ENCODE measurements at places on chromosomes 16 and 17.

DNA sequence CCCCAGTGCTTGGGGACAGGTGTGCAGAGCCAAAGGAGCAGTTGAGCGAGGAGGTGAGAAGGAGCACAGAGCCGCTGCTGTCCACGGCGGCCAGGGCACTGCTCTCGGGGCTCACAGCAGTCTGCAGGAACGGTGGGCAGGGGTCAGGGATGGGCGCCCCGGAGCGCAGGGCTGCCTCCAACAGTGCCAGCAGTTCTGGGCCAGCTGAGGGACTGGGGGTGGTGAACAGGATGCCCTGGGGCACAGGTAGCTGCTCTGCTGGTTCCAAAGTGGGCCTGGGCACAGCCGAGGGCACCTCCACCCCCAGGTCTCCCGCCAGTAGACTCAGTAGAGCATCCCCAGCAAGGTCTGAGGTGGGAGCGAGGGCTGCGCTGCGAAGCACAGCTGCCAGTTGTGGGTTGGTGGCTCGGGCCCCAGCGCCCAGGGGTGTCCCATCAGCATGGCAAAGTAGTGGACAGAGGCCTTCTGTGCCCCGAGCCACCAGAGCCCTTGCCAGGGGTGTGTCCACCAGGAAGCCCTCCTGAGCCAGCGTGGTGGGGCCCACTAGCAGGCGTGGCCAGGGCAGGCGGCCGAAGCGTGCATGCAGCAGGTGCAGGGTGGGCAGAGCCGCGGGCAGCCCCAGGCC, 1.9 kb downstream of the GGT6 start:
- DNase-seq, result peak; percentile 57

- no peak for DNase-seq
Measured at GRCh38 chr16:29192329-29193247, 207.7 kb downstream of the LAT start.

GRCh38 chr17:41975099-41976083, 8.8 kb downstream of the CNP start:
- DNase-seq, result peak; percentile 78

DNA sequence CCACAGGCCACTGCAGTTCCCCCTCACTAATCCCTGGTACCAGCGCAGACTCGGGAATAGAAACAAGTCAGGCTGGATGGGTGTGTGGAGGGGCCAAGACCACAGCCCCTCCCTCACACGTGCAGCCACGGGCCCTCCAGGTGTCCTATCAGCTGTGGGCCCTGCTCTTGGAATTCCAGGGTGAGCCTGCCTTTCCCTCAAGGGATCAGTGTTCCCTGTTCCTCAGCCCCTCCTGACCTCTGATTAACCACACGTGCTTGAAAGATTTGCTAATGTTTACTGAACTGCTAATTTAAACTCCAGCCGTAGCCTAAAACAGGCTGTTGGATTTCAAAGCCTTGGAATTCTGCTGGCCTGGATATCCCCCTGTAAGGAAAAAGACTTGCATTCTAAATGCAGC, 146.4 kb downstream of the SOCS1 start:
- DNase-seq, result no peak

DNA sequence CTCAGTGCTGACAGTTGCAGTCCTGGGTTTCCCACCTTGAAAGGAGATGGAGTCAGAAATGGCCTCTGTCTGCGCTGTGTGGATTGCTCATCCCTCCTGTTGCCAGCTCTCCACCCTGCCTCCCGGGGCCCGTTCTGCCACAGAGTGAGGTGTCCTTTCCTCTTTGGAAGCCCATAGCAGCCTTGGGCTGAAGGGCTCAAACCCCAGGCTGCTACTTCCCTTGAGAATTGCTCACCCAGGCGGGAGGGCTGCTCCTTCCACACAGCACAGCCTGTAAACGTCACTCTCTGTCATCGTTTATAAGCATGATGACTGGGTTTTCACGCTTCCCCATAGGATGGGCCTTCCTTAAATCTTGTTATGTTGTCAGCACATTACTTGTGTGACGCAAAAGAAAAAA, 62.7 kb downstream of the FOXK2 start:
- no peak for DNase-seq

DNA sequence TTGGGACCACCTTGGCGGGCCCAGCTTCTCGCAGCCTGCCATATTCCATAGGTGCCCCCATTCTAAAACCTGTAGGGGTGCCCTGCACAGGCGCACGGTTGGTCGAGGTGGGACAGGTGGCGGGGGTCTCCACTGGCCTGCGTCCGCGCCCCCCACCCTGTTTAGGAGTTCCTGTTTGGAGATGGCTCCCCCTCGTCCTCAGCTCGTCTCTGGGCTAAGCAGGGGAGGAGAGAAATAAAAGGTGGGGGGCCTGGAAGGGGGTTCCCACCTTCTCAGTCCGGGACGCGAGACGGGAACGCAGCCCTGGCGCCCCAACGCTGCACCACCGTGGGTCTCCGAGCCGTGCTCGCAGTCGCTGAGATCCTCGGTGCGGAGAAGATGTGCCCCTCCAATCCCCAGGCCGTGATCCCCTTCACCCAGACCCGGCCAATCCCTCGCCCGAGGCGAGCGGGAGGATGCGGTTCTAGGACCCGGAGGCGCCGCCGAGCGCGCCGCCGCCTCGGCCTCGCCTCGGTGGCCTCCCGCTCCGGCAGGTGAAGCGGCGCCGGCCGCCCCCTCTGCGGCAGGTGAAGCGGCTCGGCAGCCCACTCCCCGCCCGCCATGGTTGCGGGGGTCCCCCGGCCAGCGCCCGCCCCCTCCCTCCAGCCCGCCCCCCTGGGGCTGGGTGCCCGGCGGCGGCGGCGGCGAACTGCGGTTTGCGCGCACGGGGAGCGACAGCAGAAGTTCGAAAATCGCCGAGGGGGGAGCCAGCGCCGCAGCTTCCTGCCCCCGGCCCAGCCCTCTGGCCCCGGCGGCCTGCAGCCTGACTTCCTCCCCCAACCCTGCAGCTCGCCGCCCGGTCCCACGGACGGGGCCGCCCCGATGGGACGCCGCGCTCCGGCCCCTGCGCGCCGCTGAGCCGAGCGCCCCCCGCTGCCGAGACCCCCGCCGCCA, at the start of gene FMNL1:
TSS of gene FMNL1 (plus strand) at position 805 of the 933 bp plus-strand sequence. CDS start 240 bp downstream, outside the sequence.
- DNase-seq, result no peak
